Hematopoietic multipotent progenitor cell (in vitro differentiated cells): ENCODE measurements at places on chromosomes 11 and 22.
A peak's percentile ranks its signal among the peaks of the same experiment; 100 is the strongest.

DNA sequence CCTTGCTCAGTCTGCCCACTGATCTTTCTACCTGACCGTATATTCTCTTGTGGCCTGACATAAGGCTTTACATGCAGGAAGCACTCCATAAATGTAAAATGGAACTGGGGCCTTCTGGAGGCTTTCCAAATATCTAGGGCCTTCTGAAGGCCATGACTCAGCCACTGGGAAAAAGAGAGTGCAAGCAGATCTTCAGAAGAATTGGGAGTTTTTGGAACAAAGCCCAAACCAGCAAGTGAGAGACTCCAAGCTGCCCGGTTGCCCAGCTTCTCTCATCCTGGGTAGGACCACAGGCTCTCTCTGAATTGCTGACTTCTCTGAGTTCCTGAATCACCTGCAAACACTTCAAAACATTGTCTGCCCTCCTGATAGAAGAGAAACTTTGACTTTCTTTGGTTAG lies 107.9 kb upstream of the BMAL1 start:
- DNase-seq: no peak

- DNase-seq: peak; percentile 22
These were observed 114.6 kb upstream of the BID start for GRCh38 chr22:17888855-17889254.

GRCh38 chr22:20056161-20056560 lies 23.9 kb upstream of the DGCR8 start:
- no peak for DNase-seq

GRCh38 chr11:57269571-57270021 lies 32.5 kb upstream of the APLNR start:
- no peak for DNase-seq

- no peak for DNase-seq
These were observed 5.1 kb downstream of the MAPK12 start for GRCh38 chr22:50256258-50256862.

GRCh38 chr11:2451336-2451735 lies 6.5 kb downstream of the KCNQ1 start:
- no peak for DNase-seq

DNA sequence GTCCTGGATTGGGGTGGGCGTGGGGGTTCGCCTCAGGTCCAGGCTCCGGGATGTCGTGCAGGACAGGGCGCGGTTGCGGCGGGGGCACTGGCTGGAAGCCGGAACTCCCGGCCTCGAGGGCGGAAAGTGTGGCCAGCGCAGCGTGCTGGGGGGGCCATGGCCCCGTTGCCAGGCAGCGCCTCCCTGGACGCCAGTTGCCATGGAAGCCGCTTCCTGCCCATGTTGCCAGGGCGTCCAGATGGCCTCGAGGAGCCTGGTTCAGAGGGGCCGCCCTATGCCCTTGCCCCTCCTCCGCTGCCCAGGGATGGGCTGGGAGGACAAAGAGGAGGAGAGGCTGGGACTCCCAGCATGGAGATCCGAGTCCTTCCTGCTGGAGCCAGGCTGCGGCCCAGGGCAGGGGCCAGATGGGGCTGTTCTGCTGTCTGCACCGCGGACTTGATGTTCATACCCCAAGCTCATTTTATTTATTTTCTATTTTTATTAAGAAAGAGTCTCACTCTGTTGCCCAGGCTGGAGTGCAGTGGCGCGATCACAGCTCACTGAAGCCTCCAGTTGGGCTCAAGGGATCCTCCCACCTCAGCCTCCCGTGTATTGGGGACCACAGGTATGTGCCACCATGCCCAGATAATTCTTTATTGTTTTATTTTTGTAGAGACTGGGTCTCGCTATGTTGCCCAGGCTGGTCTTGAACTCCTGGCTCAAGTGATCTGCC lies 4.6 kb upstream of the CCDC188 start:
- no peak for DNase-seq

- DNase-seq: no peak
These were observed 20.6 kb downstream of the MRPL23 start for GRCh38 chr11:1967641-1968225.

DNA sequence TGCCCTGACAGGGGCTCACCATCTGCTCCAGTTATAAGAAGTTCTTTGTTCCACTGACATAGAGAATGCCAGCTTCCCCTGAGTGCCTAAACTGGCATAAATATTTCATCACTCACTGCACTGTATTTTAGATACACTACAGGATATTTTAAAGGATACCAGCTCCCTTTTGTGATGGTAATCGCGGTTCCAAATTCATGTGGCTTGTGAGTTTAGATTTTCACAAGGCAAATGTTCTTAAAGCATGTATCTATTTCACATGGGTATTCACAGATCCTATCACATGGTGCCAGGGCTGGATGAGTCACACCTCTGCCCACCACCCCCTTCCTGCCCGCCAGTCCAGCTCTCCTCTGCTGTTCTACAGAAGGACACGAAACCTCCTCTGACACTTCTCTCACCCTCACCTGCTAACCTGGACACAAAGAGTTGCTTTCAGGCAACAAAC lies 105.5 kb downstream of the KCNC1 start:
- DNase-seq: no peak

DNA sequence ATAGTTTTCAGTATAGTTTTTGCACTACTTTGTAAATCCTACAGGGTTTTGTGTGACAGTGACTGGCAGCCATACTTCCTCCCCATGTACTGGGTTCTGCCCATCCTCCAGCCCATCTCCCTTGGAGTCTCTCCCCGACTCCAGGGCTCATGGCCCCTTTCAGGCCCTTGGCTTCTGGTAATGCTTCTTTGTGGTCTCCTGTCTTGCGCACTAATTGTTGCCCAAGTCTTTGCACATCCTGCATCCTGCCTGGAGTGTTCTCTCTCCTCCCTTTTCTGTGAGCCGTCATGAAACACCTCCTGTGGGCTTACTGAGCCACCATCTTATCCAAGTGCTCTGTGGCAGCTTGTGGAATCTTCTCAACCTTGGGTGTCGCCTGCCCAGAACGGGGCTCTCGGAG lies 11.4 kb upstream of the KCNQ1OT1 start:
- DNase-seq: no peak

- DNase-seq: peak; percentile 18
These were observed 52.0 kb upstream of the ELF5 start for GRCh38 chr11:34565417-34566207.

GRCh38 chr11:71131861-71132260 lies 120.5 kb downstream of the SHANK2 start:
- DNase-seq: no peak

DNA sequence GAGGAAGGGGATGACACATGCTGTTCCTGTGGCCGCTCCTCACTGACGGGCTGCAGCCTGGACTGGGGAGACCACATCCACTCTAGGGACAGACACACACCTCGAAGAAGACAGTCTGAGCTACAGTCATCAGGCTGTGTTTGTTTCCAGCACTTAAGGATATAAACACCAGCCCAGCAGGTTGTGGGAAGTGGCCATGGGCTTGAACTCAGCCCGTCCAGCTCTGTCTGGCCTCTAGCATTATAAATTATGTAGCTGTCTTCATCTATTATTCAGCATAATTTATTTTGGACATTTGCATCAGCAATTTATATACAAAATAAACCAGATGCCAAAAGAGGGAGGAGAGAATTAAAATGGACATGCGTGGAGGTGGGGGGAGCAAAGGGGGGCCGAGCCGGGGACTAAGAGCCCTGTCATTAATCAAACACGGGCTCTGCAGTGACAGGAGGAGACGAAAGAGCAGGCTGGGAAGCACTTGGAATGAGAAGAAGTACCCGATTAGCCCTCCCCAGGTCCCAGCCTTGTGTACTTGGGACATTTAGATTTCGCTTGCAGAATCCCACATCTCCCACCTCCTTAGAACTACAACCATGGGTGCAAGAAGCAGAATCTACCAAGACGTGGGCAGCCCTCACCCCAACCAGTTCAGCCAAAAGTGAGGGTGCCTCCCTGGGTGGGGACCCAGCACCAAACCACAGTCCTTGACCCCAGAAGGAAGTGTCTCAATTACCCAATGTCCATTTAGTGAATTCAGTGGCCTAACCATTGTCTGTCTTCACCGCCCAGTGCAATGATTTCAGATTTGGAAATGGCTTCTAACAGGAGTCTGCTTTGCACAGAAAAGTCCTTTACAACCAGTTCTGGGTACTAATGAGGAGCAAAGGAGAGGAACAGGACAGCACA lies 309.6 kb downstream of the OPCML start:
- no peak for DNase-seq

DNA sequence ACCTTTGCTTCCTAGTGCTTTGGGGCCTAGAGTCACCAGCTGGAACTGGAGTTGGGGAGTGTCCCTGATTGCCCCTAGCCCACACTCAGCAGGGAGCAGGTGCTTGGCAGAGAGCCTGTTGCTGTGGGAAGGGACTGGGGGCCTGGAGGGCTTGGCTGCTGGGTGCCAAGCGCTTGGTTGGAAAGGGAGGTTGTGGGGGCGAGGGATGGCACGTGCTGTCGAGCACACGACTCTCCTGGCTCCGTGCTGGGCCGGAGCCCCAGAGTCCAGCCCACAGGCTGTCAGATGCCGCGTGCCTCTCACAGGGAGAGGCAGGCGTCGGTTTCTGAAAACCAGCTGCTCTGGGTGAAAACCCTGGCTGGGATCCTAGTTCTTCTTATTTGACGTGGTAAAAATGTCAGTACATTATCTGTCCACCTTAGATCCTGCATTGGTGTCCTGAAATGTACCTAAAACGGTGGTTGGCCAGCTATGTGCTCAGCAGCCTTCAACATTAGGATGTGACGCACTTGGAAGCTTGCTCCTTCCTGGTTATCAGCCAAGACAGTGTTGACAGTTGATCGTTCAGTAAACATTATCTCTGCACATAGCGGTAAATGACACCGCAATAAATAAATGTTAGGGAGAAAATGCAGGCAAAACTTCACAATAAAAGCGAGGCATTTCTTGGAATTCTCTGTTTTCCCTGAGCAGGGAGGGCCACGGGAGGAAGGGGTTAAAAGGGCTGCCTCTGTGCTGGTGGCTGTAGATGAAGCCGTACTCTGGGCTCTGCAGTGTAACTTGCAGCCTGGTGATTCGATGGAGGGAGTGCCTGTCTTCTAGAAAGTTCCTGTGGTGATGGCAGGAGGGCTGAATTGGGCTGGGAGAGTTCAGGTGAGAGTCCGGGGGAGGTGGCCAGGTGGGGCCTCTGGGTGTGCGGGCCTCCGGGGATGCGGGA lies 29.2 kb downstream of the GRAMD4 start:
- no peak for DNase-seq

DNA sequence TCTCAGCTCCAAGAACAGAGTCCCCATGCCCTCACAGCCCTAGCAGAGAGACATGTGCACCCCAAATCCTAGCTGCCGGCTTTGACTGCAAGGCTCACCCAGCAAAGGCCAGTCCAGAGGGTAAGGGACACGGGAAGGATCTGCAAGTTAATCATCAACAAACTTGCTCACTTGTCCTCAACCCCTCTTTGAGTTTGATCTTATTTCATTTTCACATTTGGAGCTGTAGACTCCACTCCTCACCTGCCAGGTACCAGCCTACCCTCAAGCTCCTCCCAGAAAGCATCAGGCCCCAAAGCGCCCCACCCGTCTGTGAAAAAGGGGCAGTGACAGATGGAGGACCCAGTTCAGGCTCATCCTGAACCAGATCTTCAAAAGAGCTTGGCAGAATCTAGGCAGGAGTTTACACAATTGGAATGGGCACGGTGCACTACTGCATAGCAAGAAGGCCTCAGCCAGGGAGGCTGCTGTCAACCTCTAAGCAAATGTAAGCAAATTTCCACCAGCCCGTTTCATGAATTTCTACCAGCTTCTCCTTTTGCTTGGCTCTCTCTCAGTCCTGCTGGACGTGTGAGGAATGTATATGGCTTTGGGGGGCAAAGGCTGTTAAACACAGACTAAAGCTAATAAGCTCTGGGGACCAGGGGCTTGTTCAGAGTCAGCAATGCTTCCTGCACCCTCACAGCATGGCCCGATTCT lies 5.5 kb downstream of the EHD1 start:
- no peak for DNase-seq

GRCh38 chr11:76589964-76590950 lies 80.3 kb downstream of the LRRC32 start:
- no peak for DNase-seq

GRCh38 chr22:19849835-19850762 lies 4.6 kb downstream of the GNB1L start:
- DNase-seq: no peak

DNA sequence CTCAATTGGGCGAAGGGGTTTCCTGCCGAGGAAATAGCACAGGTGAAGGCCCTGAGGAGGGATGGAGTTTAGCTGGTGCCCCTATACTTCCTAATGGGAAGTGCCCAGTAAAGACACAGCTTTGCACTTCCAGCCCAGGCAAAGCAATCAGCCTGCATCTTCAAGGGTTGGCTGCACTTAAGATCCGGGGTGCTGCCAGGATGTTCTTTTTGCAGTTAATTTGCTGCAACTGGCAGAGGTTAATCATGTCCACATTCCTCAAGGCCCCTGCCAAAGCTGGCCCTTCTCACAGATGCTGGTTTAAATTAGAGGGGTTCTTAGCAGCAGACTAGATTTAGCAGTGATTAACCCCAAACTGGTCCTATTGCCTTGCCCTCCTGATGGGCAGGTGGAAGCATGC lies 137.7 kb upstream of the NAV2 start:
- no peak for DNase-seq

DNA sequence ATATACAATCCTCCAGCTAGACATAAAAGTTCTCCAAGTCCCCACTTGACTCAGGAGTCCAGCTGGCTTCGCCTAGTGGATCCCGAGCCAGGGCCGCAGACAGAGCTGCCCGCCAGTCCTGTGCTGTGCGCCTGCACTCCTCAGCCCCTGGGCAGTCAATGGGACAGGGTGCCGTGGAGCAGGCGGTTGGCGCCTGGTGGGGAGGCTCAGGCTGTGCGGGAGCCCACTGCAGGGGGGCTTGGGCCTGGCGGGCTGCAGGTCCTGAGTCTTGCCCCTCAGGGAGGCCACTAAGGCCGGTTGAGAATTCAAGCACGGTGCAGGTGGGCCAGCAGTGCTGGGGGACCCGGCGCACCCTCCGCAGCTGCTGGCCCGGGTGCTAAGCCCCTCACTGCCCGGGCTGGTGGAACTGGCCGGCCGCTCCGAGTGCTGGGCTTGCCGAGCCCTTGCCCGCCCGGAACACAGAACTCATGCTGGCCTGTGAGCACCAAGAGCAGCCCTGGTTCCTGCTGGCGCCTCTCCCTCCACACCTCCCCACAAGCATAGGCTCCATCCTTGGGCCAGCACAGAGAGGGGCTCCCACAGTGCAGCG lies 884.8 kb upstream of the LRRC4C start:
- no peak for DNase-seq

DNA sequence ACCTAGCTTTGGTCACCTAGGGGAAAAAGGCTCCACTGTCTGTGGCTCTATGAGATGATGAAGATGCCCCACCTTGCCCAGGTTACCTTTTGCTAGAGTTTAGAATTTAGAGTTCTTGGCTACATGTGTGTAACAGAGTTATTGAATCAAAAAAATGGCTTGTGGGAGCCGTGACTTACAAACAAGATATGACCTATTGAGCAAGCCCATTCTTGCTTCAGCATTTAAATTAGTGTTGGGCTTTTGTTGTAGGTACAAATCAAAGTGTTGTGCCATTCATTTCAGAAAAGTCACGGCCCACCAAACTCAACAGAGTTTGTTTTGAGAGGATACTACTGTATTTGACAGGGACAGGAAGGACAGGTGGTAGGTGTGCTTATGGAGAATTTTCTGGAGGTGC lies 768.8 kb downstream of the NTM start:
- no peak for DNase-seq

GRCh38 chr11:29628609-29629008 lies 388.2 kb downstream of the KCNA4 start:
- DNase-seq: no peak
